ENCODE measurements at places on chromosomes 6 and 20.

DNA sequence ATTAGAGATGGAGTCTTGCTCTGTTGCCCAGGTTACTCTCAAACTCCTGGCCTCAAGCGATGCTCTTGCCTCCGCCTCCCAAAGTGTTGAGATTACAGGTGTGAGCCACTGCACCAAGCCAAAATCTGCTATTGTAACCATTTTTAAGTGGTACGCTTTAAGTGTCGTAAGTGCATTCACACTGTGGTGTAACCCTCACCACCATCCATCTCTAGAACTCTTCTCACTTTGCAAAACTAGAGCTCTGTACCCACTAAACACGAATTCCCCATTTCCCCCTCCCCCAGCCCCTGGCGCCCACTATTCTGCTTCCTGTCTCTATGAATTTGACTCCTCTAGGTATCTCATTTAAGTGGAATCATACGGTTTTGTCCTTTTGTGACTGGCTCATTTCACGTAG is 2.8 kb upstream of the FAM83C start:
- DNase-seq = no peak

DNA sequence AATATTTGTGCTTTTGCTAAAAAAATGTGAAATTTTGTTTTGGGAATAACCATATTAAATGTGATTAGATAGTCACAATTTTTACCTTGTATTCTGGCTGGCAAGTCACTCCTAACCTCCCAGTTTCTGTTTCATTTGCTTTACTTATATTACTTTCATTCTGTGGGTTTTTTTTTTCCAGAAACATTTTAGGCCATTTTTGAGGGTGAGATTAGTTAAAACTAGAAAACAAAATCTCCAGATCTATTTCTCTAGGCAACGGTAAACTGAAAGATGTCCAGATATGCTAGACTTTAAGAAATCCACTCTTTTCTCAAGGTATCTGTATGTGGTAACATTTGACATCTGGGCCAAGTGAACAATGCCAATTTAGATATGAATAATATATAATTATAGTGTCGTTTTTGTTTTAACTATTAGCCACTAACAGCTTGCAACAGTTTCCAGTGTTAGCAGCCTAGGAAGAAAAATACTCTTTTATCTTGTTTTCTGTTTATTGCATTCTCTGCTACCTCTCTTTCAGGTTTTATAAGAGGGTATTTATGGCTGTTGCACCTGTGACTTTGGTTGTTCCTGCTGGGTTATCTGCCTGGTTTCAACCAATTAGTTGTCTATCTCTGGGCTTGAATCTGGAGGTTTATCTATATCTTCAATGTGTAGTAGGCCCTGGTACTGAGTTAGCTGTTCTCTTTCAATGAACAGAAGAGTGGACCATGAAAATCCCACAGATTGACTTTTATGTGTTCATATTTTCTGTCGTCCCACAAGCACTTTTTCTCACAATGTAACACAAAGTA is 260.9 kb downstream of the NKAIN2 start:
- no peak for DNase-seq

DNA sequence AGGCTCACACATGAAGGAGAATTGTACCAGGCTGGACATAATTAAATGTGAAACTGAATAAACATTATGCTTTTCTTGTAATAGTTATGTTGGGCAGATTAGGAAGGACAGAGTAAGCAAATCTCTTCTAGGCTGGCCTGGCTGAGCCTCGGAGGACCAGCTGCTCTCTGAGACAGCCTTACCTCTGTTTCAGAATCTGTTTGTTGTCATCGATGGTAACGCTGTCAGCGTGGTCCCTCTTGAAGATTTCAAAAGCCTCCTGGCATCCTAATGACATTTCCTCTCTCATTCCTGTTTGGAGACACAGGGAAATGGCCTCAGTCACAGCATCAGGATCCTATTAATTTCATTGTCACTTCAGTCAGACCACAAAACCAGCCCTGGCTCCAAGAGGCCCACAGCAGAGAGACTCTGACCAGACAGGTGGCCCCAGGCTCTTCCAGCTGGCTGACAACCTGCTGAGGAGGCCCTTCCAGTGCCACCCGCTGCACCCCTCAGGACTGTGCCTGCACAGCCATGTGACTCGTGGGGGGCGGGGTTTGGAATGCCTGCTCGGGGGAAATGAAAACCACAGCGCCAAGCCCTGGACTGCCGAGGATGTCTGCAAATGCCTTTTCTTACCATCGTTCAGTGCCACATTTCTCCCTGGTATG is 108.5 kb upstream of the KCNK16 start:
- no peak for DNase-seq

GRCh38 chr6:152223636-152224035 is 413.5 kb downstream of the SYNE1 start:
- no peak for DNase-seq

DNA sequence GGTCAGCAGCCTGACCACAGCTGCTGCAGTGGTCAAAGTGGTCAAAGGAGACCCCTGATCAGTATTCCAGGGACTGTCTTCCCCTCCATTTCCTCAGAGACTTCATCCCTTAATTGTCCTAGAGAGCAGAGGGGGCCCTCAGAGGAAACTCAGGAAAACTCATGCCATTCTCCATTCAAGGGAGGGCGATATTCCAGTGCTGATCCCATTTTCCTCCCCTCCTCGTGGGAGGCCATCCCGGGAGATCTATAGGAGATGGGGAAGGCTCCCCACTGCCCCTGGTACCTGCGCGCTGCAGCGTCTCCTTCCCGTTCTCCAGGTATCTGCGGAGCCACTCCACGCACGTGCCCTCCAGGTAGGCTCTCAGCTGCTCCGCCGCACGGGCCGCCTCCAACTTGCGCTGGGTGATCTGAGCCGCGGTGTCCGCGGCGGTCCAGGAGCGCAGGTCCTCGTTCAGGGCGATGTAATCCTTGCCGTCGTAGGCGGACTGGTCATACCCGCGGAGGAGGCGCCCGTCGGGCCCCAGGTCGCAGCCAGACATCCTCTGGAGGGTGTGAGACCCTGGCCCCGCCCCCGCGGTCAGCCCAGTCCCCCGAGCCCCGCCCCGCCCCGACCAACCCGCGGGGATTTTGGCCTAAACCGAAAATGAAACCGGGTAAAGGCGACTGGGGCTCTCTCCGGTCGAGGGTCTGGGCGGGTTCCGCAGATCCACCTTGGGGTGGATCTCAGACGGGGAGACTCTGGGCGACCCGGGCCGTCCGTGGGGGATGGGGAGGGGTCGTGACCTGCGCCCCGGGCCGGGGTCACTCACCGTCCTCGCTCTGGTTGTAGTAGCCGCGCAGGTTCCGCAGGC is 878 bp downstream of the HLA-C start:
- DNase-seq = no peak

DNA sequence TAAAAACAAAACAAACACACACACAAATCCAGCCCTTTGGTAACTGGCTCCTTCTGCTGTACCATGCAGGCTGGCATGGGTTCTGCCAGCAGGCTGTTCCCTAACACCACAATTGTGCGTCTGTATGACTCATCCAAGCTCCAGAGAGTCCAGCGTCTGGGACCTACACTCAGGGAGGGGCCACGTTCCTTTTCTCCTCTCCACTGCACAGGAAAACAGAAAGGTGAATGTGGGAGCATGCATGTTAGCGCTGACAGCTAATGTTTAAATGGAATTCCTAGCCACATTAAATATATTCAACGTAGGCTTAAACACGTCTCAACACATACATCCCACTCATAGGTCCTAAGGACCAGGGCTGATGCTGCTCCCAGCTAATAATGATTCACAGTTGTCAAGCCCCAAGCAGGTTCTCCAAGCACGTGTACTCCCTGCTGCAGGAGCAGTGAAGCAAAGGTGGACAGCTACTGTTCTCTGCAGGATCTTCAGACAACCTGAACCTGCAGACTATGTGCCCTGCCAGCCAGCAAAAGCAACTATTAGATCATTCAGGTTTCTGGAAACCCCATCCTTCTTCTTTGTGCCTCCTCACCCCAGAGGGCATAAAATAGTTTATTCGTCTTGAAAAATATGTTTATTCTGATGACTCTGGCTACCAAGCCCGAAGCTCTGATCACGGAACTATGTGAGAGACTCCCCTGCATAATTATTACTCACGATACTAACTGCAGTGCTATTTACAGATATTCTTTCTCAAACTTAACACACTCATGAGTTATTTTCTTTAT is 20.9 kb downstream of the MAP1LC3A start:
- peak; percentile 21 for DNase-seq

DNA sequence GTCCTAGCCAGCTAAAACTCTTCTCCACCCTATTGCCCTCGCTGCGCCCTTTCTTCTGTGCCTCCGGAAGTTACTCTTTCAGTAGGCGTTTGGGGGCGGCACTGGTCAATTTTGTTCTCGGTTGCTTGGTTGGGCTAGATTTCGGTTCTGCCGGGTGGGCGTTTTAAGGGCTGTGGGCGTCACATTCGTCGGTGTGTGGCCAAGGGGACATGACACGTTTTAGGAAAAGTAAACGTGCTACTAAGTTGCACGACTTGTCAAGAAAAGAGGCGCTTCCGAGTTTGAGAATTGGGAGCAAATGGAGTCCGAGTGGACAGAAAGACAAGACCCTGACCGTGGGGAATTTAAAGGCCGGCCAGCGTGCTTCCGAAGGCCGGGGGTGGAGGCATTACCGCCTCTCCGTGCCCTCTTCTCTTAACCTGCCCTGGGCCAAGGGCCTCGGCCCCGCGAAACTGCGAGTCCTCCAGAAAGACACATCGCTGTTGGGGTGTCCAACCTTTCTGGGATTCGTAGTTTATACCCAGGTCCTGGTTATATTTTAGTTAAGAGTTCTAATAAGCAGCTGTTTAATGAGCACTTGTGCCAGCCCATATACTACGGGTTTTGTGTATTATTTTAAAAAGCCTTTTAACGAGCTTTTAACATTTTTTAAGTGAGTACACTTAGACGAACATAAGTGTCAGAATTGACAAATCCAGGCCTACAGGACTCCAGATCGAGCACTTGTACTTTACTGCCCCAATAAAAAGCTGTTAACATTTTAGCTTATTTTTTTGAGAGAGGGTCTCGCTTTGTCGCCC is 664 bp upstream of the BAG6 start:
- peak; percentile 82 for DNase-seq

DNA sequence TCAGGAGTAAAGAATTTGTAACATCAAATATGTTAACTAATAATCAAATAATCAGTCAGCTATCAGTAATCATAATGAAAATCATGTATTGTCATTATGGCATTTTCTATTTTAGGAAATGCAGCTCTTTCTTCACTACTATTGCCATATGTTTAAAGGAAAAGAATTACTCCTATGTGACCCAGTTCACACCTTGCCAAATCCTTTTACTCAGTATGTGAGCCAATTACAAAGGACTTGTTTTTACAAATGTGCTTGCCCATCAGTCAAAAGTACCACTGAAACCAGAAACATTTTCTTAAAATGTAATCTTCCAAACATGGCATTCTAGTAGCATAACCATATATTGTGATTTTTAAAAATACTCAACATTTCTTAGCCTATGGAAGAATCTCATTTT is 63.6 kb downstream of the NCOA7 start:
- DNase-seq = no peak

- no peak for DNase-seq
These were observed 17.1 kb upstream of the SMIM13 start for GRCh38 chr6:11076540-11076939.

DNA sequence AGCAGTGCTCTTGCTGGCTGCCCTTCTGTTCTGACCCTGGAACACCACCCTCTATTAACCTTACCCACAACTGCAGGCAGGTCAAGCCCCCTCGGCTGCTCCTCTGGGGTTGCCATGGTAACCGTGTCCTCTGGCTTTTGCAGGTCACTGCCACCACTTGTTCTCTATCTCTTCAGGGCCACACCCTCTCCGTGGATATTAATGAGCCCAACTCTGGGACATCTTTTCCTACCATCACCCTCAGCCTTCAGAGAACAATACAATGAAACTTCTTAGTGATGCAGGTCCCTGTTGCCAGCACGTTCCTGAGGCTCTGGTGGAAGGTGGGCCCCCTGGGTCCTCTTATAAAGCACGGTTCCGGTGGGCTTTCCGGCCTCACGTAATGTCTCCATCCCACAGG is 30.8 kb upstream of the MICB start:
- DNase-seq = no peak

DNA sequence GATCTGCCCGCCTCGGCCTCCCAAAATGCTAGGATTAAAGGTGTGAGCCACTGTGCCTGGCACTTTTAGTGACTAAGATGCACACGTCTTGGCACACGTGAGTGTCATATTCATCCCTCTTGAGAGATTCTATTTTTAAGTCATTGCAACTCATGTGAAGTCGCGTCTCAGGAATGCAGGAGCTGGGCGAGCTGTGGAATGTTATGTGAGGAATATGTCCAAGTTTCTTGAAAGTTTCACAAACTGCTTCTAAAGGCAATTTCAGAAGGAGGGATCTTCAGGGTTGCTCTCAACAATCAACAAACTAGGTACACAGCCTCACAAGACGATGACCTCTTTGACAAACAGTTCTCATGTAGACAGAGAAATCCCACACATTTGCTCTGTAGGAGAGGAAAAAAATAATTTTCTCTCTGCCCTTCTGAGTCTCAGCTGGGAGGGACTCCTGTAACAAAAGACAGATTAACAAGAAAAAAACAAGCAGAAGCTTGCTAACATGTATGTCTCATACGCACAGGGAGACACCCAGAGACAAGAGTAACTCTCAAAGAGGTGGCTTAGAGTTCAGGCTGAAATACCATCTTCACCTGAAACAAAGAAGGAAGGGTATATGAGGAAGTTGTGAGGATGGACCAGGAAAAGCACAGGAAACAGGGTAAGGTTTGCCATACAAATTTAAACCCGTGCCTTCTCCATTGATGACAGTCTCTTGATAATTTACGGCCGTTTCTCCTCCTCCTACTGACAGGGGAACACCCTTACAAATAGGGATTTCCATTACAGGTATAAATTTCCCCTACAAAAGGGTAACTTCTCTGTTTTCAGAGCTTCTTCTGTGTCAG is 45.3 kb upstream of the FAM50B start:
- DNase-seq = peak; percentile 64

All from thoracic aorta (tissue), 2 donors.